ENCODE measurements at places on chromosomes 7 and 10.

- DNase-seq, result no peak
These were observed 24.2 kb upstream of the CHST3 start for GRCh38 chr10:71939861-71940474.

DNA sequence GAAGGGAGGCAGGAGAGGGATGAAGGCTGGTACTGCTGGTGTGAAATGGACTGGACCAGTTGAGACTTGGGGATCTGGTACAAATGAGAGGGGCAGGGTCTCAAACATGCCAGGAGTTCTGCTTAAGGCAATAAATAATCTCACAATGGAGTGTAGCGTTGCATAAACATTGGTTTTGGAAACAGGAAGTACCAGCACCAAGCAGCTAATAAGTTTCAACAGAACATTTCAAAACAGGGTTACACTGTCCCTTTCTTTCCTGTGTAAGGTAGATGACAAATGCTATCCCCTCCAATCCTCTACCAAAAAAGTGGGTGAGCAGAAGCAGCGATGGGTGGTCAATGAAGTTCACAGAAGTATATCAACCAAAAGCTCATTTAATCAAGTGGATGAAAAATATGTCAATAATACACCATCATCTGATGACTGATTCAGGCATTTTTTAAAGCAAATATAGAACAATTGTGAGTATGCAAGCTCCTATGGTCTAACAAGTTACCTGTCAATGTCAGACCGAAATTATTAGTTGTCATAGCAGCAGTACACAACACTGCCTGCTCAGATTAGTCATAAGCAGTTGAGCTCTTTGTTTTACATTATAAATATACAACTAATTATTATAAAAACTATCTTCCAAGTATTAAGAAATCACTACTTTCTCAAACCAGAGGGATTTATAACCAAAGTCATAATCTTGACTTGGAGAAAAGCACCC, 220.0 kb downstream of the FAM107B start:
- no peak for DNase-seq

- DNase-seq, result no peak
These were observed 211.5 kb upstream of the PRSS1 start for GRCh38 chr7:142537760-142538159.

GRCh38 chr10:131843881-131844284, 56.9 kb upstream of the PPP2R2D start:
- no peak for DNase-seq

DNA sequence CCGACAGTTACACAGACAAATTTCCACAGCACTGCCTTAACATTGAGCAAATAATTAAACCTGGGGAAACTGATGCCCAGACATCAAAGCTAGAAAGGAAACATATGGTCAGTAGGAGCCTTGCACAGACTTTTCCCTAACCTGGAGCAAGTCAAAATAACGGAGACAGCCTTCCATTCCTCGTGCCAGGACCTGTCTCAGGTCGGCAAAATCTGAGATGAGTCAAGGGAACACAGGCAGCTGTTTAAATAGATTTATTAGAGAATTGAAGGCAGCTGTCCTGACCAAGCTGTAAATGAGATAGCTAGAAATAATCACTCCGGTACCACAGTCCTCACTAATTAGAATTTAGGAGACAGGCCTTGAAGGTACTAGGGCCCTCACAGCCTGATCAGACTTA, 81.2 kb downstream of the RAMP3 start:
- DNase-seq, result no peak

- no peak for DNase-seq
These were observed 213.9 kb downstream of the ELFN1 start for GRCh38 chr7:1883834-1884582.

DNA sequence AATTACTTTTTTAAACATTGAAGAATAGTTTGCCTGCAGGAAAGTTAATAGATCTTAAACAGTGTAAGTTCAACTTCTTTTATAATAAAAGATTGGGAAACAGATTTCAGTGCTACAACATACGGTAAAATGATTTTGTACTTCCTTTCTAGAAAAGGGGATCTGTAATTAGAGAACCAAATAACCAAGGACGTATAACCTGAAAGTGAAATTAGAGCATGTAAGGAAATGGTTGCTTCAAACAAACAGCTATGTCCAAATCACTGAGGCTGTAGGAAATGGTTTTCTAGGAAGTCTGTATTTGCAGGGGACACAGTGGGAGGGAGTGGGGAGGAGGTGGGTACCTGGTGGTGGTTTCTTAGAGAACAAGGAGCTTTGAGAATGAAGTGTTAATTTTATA, 57.9 kb upstream of the EXOC6 start:
- no peak for DNase-seq

DNA sequence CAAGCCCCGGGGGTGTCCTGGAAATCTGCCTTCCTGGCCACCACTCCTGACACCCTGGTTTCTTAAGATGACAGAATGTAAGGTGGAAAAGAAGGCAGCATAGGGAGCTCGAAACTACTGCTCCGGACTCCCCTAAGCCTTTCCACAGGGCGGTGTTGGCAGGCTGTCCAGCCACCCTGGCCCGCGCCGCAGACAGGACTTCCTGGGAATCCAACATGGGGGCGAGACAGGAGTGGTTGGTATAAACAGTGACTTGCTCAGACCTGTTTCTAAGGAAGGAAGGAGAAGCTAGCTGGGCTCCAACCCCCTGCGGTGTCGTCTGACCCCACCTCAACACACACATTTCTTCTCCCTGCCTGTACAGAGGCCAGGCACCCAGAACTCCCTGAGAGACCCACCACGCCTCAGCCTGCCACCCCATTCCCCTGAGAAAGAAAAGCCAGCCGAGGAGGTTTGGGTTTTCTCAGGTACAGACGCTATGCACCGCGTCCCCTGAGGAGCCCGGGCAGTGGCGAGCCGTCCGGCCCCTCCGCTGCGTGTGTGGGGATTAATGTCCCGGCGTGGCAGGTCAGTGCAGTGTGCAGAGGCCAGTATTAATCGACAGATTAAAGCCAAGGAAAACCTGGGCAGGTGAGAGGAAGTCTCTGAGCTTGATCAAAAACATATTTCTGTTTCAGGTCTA, 349.6 kb upstream of the MKI67 start:
- DNase-seq, result no peak

DNA sequence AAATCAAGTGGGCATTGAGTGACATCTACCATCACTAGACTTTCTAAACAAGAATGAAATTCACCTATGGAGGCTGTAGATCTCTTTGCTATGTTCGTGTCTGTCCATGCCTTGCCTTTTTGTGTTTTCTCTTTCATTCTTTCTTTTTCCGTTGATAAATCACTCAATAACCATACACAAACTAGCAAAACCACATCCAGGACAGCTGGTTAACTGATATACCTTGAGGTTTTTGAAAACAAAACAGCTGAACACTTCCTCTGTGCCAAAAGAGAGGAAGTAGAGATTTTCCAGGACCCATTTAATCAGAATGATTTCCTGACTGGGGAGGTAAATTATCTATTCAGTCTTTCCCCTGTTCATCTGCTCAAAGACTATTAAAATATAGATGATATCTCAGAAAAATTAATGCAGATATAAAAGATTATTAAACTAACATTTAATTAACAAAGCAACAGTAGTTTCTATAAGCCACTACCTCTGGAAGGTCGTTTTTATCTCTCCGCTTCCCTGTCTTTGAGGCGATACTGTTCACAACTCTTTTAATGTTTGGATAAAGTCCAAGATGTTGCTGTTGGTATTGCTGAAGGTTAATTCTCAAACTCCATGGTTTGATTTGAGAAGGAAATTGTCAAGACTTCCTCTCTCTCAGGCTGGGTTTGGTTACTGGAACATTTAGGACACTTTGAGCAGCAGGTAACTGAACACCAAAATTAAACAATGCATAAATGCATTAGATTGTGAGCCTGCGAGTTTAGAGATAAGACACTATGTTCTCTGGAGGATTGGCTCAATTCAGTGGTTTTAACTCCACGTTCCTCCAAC, 24.4 kb upstream of the C10orf67 start:
- DNase-seq, result no peak

DNA sequence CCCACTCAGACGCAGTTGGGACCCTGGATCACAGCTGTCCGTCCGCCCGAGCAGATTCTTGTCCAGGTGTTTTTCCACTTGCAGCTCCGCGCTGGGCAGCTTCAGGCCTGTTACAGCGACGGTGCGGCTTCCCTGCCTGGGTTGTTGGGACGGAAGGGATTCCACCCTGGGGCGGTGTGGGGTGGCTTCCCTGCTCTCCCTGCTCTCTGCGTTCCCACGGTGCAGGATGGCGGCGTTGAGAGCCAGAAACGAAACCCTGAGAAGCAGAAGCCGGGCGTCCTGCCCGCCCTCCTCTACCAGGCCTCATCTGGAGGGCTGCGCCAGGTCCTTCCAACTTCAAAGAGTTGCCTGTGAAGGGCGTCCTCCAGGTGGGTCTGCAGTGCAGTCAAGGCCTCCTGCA, 194.4 kb downstream of the ADARB2 start:
- no peak for DNase-seq

DNA sequence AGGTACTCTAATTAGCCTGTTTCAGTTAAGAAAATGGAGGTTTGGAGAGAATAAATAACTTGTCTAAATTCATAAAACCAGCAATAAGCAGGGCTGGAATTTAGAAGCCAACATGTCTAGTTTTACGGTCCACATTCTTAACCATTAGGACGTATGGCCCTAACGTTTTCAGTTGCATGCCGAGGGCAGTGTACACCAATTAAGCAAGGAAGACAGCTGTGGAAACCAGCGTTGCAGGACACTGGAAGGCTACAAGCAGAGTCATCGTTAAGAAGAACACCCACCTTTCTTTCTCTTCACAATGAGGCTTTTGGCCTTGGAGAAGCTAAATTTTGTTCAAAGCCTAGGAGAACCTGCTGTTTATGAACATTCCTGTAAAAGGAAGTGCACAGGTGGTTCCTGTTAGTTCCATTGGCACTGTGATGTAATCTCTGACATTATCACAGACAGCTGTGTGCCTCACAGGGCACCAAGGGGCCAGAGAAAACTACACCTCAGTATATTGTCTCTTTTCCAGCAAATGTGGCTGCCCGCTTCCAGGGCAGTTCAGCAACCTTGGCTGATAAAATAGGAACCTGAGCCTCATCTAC, 21.0 kb downstream of the MPP7 start:
- no peak for DNase-seq

GRCh38 chr7:33959676-33960075, 54.3 kb downstream of the BMPER start:
- no peak for DNase-seq

GRCh38 chr10:119278126-119278709, 70.8 kb downstream of the GRK5 start:
- no peak for DNase-seq

GRCh38 chr10:92832998-92833650, 15.2 kb upstream of the EXOC6 start:
- DNase-seq, result no peak

GRCh38 chr7:155551785-155552611, 5.6 kb upstream of the CNPY1 start:
- no peak for DNase-seq

DNA sequence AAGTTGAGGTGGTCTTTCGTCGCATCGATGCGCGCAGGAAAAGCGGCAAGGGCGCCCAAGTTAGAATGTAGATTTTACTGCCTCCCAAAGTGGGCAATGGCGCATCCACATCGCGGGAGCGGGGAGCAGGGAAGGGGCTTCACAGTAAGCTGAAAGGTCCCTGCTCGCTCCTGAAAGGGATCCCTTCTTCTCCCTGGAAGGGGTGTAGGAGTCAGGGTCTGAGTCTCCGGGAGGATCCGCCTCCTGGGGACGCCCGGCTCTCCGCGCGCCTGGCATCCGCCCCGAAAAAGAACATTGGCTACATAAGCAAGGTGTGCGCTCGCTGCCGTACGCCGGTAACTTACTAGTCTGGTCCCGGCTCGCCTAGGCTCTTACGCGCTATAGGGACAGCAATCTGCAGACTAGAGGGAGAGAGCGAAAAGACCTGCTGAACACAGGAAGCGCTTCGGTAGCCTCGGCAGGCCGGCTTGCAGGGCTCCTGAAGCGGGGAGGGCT, 804 bp downstream of the UNC5B start:
- no peak for DNase-seq

DNA sequence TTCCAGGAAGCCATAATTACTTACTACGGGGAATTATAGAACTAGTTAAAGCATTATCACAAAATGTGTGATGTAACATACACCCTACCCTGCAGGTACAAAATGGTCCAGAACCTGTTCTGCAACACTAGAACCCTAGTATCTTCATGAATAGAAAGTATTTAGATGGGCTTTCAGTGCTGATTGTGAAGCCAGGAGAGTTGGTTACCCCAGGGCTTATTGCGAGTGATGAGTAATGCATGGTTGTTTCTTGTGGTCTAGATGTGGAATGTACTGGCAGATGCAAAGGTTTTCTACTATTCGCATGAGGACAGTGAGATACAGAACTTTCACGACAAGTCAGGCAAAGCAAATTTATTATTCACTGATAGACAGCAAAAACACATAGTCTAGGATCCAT, 33.6 kb upstream of the AGR3 start:
- no peak for DNase-seq

DNA sequence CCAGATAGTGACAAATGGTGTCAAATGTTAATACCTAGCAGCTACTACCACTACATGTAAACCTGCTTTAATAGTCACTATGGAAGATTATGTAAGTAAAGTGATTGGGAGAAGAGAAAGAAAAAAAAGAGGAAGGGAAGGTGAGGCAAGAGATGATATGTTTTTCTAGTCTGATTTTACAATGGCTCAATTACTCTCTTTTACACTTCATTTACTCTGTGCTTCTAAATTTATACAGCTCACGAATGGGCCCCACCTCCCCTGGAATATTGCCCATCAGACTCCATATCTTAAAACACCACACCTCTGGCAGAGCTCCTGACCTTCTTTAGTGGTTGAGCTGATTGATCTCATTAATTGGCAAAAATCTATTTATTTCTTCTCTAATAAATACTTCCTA, 28.0 kb upstream of the IKZF1 start:
- no peak for DNase-seq

- DNase-seq, result no peak
These were observed 3.5 kb downstream of the DMTF1 start for GRCh38 chr7:87155788-87156187.

- DNase-seq, result no peak
These were observed 25.9 kb downstream of the ABRAXAS2 start for GRCh38 chr10:124827474-124827873.

- no peak for DNase-seq
These were observed 95.2 kb upstream of the JCAD start for GRCh38 chr10:30154561-30154960.

- no peak for DNase-seq
These were observed 1.3 kb upstream of the CLDN12 start for GRCh38 chr7:90401989-90402388.

DNA sequence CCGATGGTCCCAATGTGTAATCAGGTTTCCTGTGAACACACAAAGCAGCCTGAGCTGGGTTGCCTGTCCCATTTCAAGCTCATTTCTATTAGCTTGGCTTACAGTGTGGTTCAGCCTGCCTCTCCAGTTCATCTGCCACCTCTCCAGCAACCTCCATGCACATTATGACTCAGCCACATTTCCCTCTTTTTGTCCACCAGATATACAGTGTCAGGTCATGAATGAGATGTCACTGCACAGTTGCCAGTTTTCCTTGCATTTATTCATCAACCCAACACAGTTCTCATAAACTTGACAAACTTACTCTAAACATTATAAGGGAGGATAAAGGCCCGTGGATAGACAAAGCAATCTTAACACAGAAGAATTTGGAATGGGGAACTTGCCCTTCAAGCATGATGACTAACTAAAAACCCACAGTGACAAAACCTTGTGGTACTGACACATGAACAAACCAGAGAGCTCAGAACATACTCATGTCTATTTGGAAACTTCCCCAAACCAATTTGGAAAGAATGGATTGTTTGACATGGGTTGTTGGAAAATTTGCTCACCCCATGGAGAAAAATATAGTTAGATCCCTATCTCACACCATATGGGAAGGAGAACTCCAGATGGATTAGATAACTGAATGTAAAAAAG, 2.5 kb upstream of the CFAP58 start:
- no peak for DNase-seq

Data from effector memory CD4-positive, alpha-beta T cell (primary cell).